ENCODE measurements at places on chromosomes 11 and 22.

DNA sequence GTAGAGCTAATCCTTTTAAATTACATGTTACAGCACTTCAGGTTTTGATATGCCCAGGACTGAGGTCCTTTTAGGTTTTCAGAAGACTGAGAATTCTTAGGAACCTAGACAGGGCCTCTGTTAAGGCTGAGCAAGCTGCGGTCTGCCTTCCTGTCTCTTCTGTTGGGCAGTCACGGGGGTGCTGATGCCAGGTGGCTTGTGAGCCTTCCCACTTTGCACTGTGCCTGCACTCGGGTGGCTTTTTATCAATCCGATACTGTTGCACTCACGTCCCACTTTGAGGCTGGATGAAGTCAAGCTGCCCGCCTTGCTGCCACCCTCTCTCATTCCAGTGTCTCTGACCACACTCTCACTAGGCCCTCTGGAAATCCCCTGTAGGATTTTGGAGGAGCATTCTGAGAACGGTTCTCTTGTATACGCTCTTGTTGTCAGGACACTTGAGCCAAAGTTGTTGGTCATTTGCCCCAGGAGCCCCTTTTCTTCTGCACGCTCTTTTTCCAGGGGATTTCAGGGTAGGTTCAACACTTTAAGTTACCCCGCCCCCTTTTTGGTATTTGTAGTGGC, 141.8 kb downstream of the TEAD1 start:
- no peak for DNase-seq

GRCh38 chr22:19479355-19480172, at the start of gene CDC45:
CDC45 (plus strand) TSS chr22:19479920; CDS start chr22:19479969, 49 bp downstream.
- DNase-seq: peak; percentile 99

DNA sequence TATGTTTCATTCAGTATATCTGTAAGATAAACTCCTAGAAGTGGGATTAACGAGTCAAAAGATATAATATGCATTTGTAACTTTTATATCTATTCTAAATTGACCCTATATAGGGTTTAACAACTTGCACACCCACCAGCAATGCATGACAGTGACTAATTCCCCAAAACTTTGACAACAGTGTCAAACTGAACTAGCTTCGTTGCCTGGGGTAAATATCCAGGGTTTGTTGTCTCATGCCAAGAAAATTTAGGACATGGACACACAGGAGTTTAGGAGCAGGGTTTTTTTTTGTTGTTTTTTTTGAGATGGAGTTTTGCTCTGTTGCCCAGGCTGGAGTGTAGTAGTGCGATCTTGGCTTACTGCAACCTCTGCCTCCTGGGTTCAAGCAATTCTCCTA, 5.1 kb downstream of the SNU13 start:
- peak; percentile 72 for DNase-seq

DNA sequence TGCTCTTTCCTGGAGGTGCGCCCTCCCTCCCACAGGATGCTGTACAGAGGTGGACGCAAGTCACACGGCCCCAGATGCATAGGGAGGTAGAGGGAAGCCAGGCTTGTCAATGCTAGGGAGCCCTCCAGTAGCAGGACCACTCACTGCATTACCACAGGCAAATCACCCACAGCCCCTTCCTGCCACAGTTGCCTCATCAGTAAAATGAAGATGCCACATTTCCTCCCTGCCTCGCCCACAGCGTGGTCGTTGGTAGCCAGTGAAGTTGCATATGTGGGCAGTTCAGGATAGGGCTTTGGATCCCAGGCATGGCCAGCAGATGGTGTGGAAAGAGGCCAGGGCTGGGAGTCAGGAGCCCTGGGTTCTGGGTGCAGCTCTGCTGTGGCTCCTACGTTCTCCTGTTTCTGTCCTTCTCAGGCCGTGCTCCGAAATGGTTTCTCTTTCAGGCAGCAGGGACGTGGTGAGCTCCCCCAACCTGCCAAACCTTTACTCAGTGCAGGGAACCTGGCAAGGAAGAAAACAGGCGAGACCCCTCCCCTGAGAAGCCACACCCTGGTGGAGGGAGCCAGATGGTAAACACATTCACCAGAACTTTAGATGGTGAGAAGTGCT, 22.6 kb downstream of the DAGLA start:
- no peak for DNase-seq

GRCh38 chr11:26930518-26931247, 63.2 kb upstream of the FIBIN start:
- peak; percentile 77 for DNase-seq

DNA sequence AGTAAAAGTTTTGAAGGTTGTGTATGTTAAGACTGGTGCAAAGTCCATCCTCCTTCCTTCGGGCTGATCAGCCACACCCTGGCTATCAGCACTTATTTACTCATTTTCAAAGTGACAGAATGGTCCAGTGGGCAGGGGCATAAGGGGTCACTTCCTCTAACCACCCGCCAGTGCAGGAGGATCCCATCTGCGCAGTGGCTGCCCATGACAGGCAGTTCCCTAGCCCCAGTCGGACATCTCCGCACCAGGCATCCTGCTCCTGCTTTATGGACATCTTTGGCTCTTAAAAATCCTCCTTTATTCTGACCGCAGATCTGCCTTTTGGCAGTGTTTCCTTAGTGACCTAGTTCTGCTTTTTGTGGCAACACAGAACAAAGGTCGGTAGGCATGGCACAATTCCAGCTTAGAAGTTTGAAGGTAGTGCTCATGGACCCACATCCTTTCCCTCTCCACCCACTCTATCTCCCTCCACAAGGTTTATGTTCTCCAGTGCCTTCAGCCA, 55.9 kb downstream of the BMAL1 start:
- no peak for DNase-seq

GRCh38 chr22:33347002-33347401, 288.8 kb upstream of the SYN3 start:
- DNase-seq: no peak

- DNase-seq: no peak
Observed at GRCh38 chr11:8298801-8299786, 35.4 kb upstream of the LMO1 start.

GRCh38 chr22:43345356-43345755, 2.2 kb upstream of the SCUBE1 start:
- DNase-seq: no peak

DNA sequence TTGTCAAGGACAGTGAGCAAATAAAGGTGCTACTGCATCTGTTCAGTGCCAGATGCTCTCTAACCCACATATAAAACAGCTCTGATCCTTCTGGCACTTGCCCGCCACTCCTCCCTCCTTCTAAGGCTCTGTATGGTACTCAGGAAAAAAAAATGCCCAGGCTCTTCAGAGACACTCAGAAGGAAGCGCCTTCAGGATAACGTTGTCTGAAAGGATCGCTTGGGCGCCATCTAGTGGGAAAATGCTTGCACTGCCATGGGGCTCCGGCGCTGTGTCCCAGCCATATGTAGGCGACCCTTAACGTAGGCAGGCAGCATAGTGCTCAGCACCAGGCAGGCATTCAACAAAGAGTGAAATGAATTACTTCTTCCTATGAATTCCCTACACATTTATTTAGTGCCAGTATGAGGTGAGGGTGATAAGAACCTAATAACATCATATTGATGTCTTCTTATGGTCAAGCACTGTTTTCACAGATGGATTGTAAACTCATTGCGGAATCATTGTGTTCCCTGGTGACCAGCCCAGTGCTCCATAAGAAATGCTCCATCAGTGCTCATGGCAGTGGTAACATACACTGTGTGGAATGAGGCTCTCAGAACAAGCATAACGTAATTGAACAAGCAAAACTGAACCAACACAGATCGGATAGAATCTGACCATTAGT, 39.6 kb downstream of the PAMR1 start:
- peak; percentile 86 for DNase-seq

GRCh38 chr11:31799435-31800397, 11.4 kb downstream of the PAX6 start:
- no peak for DNase-seq

DNA sequence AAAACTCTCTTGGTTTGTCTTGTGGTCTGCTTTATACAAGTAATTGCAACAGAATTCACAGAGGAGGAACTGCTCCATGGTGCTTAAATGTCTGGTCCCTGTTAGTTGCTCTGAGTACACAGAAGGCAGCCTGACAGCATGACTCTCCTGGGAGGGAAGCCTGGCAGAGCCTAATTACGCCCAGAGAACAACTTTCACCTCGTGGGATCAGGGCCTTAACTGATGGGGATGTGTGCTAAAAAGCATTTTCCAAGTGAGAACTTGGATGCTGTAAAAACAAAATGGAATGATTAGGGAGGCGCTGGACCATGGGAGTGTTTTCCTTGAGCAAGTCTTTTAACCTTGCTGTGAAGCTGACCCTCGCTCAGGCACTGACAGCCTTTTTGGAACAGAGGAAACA, 154.0 kb upstream of the TENM4 start:
- no peak for DNase-seq

DNA sequence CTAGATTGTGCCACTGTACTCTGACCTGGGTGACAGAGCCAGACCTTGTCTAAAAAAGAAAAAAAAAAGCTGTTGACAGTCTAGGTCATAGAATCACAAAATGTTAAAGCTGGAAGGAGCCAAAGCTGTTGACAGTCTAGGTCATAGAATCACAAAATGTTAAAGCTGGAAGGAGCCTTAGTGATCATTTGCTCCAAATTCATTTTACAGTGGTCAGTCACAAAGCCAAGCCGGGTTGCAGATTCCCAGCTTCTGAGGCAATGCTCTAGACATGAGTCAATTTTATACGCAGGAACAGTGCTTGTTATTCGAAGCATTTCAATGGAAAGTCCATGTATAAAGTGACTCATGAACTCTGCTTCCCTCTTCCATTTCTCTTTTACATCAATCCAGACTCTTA, 47.4 kb downstream of the SYT13 start:
- DNase-seq: peak; percentile 46

- no peak for DNase-seq
Observed at GRCh38 chr11:82210011-82210410, 523.7 kb downstream of the FAM181B start.

DNA sequence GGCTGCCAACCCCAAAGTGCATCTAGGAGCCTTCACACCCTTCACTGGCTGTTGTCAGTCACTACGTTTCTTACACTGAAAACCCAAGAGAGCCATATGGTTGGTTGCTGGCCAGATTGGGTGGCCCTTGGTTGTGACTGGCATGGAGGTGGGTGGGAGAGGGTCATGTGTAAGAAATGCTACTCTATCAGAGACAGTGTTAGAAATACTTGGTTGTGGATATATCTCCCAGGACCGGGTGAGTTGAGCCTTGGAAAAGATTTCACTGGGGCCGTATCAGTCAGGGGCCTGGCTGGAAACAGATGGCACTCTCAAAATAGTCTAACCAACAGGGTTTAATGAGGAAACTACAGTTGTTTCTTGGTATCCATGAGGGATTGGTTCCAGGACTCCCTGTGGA, 15.2 kb downstream of the ENDOD1 start:
- no peak for DNase-seq

GRCh38 chr11:113247966-113248365, 66.4 kb upstream of the TTC12 start:
- peak; percentile 9 for DNase-seq

DNA sequence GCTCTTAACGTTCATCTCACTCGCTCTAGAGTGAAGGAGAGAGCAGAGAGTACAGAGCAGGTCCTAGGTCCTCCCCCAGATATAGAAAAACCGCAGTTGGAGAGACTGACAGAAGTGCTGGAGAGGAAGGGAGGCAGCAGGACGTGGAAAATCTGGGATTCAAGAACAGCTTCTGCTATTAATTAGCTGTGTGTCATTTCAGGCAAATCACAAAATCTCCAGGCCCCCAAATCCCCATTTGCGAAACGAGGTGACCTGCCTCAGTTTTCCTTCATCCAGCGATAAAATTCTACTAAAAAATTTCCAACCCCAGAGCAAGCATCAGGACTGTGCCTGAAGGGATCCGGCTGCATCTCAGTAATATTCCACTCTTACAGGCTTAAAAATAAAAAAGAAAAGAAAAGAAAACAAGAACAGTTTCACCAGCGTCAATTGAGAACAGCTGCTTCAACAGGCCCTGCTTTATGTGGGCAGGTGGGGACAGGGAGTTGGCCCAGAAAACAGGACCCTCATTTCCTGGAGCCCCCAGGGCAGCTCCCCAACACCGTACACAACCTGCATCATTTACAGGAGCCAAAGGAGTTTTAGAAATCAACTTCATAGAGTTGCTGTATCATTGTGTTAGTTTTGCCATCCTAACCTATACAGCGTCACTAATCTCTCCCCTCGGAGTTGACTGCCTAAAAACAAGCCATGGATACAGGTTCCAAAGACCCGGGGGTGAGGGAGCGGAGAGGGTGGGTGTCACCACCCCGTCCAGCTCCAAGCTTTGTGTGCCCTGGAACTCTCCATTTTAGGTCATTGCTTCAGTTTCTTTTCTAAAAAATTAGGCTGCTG, 2.3 kb upstream of the MALAT1 start:
- peak; percentile 75 for DNase-seq

DNA sequence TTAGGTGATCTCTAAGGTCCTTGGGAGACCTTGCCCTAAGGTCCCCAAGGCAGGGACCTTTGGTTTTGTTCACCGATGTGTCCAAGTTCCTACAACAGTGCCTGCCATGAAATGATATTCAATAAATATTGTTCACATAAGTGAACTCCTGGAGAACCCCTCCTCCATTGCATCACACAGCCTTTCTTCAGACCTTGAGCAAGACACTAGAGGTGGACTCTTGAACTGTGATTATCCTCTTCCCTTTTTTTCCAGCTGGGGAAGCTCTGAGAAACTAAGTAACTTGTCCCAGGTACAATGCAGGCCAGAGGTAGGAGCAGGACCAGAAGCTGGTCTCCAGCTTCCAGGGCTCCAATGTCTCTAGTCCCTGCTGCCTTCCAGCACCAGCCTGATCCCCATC, 76.6 kb upstream of the LMO1 start:
- DNase-seq: no peak

GRCh38 chr22:22691055-22691454, 46.6 kb downstream of the GGTLC2 start:
- DNase-seq: no peak

DNA sequence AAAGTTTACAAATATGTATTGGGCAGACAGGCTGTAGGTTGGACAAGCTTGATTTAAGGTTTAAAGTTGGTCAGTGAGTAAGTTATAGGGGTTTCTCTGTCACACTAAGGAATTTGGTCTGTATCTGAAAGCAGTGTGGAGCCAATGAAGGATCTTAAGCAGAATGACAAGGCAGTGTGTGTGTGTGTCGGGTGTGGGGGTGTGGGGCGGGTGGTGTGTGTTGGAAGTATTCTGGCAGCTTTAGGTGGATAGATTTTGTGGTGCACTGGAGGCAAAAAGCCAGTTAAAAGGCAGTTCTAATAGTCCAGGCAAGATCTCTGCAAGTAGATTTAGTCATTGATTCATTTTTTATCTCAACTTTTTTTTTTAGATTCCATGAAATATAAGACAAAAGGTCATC, 1006.8 kb upstream of the CCDC90B start:
- no peak for DNase-seq

GRCh38 chr11:82085493-82085892, 648.2 kb downstream of the FAM181B start:
- no peak for DNase-seq

GRCh38 chr11:64084951-64085710, 49.4 kb downstream of the FLRT1 start:
- no peak for DNase-seq

DNA sequence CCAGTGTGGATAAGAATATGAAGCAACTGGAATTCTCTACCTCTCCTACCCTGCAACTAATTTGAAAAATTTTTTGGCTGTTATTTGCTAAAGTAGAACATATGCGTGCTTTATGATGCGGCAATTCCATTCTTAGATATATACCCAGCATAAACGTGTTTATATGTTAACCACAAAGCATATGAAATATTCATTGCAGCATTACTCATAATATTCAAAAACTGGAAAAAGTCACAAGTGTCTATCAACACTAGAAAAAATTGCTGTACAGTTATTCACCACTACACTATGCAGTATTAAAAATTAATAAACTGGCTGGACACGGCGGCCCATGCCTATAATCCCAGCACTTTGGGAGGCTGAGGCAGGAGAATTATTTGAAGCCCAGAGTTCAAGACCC, 226.4 kb downstream of the LUZP2 start:
- DNase-seq: no peak

GRCh38 chr11:79352349-79352703, 88.5 kb downstream of the TENM4 start:
- no peak for DNase-seq

Data from fibroblast of skin of scalp (primary cell).